Natural killer cell treated with Interleukin-12 subunit alpha and Interleukin-12 subunit beta and Interleukin-15 and Interleukin-18, amount 100 ng/mL, for 72 hours (primary cell): ENCODE measurements at places on chromosomes 1 and 21.

GRCh38 chr1:24927473-24927872 is 2.6 kb downstream of the RUNX3 start:
- DNase-seq: no peak

DNA sequence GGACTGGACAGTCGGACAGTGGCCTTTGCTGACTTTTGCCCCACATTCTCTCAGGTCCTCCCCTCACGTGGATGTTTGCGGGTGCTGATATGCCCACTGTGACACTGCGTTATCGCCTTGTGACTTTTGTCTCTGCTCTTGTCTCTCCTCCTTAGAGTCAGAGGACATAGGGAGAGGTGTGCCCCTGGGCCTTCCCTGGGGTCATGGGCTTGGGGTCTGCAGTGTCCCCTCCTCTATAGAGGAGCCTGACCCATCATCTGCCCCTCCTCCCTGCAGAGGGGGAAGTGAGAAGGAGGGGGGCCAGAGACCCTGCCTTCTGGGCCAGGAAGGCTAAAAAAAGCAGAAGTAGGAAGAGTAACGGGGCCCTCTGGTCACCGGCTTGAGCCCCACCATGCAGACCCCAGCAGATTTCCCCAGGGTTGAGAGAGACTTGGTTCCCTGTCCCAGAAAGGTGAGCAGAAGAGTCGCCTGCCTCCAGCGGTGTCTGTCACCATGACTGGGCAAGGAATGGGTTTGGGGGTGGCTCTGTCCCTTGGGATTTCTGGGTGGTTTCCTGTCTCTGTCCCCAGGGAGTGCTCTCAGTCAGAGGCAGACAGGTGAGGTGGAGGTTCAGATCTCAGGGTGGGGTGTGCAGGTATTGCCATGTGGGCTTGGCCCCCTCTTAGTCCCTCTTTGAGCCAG is 13.3 kb downstream of the RPS6KA1 start:
- no peak for DNase-seq

GRCh38 chr1:26300578-26301275 is 5.7 kb downstream of the UBXN11 start:
- DNase-seq: no peak

DNA sequence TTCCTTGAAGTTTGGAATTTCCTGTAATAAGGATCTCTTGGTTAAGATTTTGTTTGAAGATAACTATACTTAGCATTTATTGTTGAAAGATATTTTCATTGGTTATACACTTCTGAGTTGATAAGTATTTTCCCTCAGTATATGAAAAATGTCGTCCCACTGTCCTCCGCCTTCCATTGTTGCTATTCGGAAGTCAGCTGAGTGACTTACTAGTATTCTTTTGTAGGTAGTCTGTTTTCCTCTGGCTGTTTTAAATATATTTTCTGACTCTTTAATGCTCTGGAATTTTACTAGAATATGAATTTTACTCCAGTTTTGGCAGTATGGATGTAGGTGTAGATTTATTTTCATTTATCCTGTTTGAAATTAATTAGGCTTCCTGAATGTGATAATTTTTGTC is 498.7 kb upstream of the NFIA start:
- no peak for DNase-seq

DNA sequence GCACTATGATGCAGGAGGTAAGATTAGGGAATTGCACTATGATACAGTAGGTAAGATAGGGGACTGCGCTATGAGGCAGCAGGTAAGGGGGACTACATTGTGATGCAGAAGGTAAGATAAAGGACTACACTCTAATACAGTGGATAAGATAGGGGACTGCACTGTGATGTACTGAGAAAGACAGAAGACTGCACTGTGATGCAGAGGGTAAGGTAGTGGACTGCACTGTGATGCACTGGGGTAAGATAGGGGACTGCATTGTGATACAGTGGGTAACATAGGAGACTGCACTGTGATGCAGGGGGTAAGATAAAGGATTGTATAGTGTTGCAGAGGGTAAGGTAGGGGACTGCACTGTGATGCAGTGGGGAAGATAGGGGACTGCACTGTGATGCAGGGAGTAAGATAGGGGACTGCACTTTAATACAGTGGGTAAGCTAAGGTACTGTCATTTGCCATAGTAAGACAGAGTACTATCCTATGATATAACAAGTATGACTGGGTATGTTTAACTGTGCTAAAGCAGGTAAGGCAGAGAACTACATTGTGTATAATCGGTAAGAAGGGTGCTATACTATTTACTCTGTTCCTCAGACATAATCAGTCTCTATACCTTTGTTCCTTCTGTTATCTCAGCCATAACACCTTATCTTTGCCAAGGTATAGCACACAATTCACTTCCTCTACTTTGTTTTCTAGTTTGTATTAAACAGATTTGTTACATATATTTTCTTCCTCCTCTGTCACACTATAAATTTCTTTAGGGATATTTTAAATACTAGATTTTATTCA is 208.5 kb downstream of the BARHL2 start:
- DNase-seq: no peak

DNA sequence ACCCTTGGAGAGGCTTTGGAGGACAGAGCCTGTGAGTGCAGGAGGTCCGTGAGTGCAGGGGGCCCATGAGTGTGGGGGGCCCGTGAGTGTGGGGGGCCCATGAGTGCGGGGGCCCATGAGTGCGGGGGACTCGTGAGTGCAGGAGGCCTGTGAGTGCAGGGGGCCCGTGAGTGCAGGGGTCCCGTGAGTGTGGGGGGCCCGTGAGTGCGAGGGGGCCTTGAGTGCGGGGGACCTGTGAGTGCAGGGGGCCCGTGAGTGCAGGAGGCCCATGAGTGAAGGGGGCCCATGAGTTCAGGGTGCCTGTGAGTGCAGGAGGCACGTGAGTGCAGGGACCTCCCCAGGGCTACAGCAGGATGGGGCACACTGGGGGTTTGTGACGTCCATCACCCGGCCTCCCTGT is 108.3 kb upstream of the TTC34 start:
- no peak for DNase-seq

- DNase-seq: no peak
Measured at GRCh38 chr1:19430121-19431068, 54.9 kb downstream of the CAPZB start.

GRCh38 chr1:88401313-88401712 is 282.8 kb upstream of the PKN2 start:
- DNase-seq: no peak
